Mammary epithelial cell (primary cell): ENCODE measurements at places on chromosomes 7 and 10.

DNA sequence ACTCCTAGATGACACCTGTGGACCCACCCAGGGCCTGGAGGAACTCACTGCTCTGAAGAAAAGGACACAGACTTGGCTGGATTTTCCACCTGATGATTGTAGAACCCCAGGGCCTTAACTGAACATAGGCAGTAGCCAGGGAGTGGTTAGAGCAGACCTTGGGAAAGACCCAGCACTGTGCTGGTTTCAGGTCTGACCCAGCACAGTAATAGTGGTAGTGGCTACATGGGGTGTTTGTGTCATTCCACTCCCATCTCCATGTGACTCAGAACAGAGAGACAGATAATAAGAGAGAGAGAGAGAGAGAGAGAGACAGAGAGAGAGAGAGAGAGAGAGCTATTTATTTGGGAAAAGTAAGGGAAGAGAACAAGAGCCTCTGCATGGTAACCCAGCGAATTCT, 239.1 kb upstream of the MEOX2 start:
- DNase-seq = no peak

DNA sequence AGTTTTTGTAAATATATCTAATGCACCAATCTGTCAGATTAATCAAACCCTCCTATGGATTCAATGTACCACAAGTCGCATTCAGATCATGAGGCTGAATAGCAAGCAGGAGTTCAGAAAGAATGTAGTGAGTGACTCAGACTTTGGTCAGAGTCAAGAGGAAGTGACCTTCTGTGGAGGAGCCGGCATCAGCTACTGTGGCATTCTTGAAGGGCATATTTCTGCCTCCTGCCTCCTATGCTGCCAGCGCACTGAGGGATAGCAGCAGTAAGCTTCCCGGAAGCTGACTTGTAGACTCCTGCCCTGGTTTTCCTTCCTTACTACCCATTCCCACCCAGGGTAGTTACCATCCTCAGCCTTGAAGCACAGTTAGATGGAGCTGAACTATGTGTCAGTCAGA, 867.5 kb downstream of the NRG3 start:
- peak; percentile 23 for DNase-seq

DNA sequence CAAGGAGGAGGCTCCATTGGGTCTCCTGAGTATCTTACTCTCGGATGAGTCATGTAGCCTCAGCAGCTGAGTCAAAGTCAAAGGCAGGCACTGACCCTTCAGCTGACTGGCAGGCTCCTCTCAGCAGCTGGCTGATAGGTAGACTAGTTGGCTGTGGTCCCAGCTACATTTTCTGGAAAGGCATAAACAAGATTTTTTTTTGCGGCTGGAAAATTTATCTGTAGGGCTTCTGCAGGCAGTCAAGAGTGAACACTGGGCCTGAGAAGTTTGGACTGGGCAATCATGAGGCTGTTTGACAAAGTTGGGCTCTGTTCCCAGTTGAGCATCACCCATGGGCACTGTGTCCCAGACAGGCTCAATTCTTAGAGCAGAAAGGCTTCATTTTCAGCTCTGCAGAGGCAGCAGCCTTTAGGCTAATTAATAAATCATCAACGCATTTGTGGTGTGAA, 796.2 kb downstream of the CCSER2 start:
- no peak for DNase-seq

- DNase-seq = no peak
Measured at GRCh38 chr7:124162667-124163066, 129.8 kb upstream of the TMEM229A start.

- DNase-seq = peak; percentile 68
Measured at GRCh38 chr10:59387951-59388670, 25.8 kb upstream of the FAM13C start.

GRCh38 chr10:84392181-84392580, 63.8 kb downstream of the CCSER2 start:
- DNase-seq = no peak

GRCh38 chr7:111990643-111991042, 215.6 kb downstream of the DOCK4 start:
- DNase-seq = no peak

- DNase-seq = no peak
Measured at GRCh38 chr10:133364645-133365431, 7.0 kb upstream of the FUOM start.

DNA sequence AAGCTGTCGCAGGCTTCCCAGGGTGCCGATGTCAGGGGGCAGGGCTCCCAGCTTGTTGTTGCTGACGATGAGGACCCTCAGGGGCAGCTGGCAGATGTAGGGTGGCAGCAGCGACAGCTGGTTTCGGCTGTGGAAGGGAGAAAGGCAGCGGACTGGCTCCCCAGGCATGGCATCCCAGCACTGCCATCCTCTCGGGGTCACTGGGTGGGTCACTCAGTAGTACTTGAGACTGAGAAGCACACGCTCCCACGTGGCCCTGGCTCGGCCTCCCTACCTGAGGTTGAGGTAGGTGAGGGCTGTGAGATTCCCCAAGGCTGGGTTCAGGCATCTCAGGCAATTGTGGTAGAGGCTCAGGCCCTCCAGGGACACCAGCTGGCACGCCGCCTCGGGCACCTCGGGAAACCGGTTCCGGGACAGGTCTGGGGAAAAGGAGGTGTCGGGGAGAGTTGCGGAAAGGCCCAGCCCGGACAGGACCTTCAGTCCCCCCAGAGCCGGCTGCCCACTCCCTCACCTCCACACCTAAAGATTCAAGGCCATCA, 3.8 kb downstream of the LRCH4 start:
- no peak for DNase-seq

GRCh38 chr10:88982366-88982765, 8.2 kb upstream of the FAS start:
- no peak for DNase-seq

- no peak for DNase-seq
Measured at GRCh38 chr7:69934144-69934903, 336.0 kb downstream of the AUTS2 start.

GRCh38 chr7:124722292-124722691, 43.3 kb downstream of the GPR37 start:
- no peak for DNase-seq

DNA sequence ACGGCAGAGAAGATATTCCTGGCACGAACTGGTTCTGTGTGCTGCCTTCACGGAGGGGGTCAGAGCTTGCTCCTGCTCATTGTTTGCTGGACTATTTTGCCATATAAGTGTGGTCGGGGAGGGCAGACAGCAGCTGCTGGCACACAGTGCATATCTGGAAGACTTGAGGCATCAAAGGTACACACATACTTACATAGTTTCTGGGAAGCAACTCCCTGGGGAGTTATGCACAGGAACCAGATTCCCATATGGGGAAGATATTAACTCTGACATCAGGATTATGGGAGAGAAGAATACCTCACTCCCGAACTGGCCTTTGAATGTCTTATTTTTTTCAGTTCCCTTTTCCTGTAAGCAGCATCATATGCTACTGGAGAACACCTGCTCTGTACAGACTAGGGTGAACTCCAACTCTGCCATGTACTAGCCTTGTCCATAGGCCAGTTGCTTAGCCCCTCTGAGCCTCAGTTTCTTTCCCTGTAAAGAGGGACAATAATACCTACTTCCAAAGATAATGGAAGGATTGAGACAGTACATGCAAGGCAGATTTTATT, 41.5 kb downstream of the LGI1 start:
- DNase-seq = no peak
